Activated naive CD4-positive, alpha-beta T cell treated with anti-CD3 and anti-CD28 coated beads for 36 hours (primary cell): ENCODE measurements at places on chromosomes 16 and 17. TPM values are rescaled to one million over a fixed set of nuclear protein-coding genes. Genes with fewer than 3 reads are reported as not detected.

The OR1A1 gene
- total RNA-seq: not detected

The AMFR gene
- 33.0 TPM for total RNA-seq

The TEX2 gene
- total RNA-seq: 10.6 TPM

The C16orf96 gene
- total RNA-seq: 0.30 TPM

The ZACN gene
- 6.4 TPM for total RNA-seq

The KRT28 gene
- not detected for total RNA-seq

The KIF2B gene
- not detected for total RNA-seq

The KRT39 gene
- total RNA-seq: not detected

The CCL3 gene
- total RNA-seq: 8.3 TPM

The SLFN14 gene
- total RNA-seq: not detected

The CES1 gene
- not detected for total RNA-seq

The AKAP10 gene
- total RNA-seq: 30.4 TPM

The ADAP2 gene
- total RNA-seq: 0.32 TPM

The TBX21 gene
- 50.6 TPM for total RNA-seq

The TPSB2 gene
- not detected for total RNA-seq

The CDRT15 gene
- not detected for total RNA-seq

The MILR1 gene
- total RNA-seq: 0.42 TPM

The SLFN11 gene
- total RNA-seq: 46.4 TPM
